Stimulated activated CD4-positive, alpha-beta T cell treated with anti-CD3 and anti-CD28 coated beads, Interleukin-1b, Interleukin-23, amount 100 ng/mL, for 4 hours (primary cell): ENCODE measurements at places on chromosomes 3 and 15.

DNA sequence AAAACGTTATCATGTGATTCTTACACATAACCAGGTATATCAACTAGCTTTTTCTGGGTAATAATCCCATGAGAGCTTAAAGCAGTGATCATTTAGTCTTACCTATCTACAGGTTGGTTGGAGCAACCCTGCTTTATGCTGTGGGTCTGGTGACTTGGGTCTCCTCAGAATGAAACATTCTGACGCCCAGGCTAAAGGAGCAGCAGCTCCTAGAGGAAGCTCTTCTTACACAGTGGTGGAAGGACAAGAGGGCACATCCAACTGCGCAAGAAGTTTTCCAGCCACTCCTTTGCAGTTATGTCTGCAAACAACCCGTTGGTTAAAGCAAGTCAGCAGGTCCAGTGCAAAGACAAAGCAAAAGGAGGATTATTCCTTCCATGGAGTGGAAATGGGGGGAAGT is 377.5 kb downstream of the EDEM1 start:
- DNase-seq: no peak

- DNase-seq: no peak
Measured at GRCh38 chr3:13845806-13846205, 34.1 kb downstream of the WNT7A start.

- no peak for DNase-seq
Measured at GRCh38 chr15:85872125-85872524, 77.4 kb upstream of the KLHL25 start.

DNA sequence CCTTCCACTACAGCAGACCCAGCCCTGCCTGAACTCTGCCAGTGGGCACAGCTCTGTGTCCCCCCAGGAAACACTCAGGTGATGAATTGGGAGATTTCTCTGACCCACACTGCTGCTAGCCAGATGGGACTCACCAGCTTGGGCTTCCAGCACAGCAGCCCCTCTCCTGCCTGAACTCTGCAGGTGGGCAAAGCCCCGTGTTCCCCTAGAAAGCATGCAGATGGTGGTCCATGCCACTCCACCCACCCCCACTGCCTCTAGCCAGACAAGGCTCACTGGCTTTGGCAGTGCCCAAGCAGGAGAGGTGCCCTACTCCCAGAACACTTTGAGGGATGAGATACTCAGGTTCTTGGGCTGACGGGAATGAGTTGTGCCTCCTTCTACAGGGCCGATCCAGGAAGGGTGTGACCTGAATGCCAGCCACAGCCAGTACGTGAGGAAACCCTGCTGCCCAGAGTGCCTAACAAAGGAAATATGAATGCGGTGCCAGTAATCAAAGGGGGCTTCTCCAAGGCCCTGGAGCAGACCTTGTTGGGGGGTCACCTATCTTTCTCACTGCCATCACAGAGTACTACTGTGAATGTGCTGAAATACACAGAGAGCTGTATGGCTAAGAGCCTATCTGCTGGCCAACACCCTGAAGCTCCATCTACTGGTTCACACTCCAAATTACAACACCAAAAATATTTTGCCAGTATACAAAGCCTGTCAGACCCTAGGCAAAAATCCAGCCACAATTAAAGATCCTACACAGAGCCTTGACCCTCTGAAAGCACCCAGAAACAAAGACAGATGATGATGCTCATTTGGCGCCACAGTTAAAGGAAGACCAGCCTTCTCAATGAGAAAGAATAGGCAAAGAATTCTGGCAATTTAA is 61.9 kb downstream of the BTLA start:
- no peak for DNase-seq

DNA sequence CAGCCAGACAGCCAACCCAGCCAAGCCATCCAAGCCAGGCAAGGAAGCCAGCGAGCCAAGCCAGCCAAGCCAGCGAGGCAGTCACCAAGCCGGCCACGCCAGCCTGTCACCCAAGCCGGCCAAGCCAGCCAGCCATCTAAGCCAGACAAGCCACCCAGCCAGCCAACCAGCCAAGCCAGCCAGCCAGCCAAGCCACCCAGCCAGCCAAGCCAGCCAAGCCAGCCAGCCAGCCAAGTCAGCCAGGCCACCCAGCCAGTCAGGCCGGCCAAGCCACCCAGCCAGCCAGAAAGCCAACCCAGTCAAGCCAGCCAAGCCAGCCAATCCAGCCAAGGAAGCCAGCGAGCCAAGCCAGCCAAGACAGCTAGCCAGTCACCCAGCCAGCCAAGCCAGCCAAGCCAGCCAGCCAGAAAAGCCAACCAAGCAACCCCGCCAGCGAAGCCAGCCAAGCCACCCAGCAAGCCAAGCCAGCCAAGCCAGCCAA is 201.2 kb downstream of the GOLGA6L6 start:
- DNase-seq: no peak

DNA sequence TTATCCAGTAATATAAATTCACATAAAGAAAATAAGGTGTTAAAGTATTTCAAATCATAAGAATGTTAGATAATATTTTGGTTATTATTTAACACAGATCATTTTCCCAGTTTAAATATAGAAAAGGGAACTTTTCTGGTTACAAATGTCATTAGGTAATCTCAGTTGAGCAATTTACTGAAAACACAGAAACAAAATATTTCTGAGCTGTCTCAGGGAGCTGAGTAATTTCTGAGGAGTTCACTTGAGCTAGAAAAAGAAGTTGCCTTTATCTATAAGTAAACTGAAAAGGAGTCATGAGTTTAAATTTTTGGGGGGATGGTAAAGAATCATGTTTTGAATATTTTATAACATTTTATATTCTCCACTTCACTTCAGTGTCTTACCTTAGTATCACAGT is 855.4 kb upstream of the ARPP21 start:
- DNase-seq: no peak

- no peak for DNase-seq
Measured at GRCh38 chr3:126527006-126527405, 3.1 kb downstream of the CHST13 start.

DNA sequence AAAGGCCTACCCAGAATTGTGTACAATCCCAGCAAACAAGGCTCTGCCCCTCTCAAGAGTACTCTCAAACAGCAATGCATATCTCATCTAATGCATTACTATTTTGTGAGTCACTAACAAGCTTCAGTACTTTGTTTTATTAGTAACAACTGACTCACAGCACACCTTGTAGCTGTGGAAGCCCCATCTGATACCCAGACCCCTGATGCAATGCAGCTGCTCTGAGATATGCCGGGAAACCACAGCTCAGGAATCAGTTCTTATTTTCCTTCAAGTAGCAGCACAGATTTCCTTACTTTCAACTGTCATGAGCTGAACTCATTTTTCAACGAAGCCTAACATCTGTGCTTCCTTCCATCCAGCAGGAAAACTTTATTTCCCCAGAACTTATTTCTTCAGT is 37.8 kb downstream of the CCNL1 start:
- DNase-seq: no peak

DNA sequence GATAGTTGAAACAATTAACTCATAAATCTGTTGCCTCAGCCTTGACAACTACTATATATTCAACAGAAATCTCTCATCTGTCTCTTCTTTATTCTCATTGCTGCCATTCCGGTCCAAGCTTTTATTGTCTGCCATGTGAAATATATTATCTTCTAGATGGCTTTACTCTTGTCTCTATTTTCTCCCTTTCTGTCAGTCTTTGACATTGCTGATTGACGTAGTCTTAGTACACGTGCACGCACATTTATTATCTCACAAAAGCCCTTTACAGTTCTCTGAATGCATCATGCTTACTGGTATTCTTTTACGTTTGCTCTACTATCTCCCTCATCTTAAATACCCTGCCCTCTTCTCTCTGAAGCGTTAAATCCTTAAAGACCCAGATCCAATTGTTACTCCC is 5.6 kb downstream of the PDIA3 start:
- no peak for DNase-seq

DNA sequence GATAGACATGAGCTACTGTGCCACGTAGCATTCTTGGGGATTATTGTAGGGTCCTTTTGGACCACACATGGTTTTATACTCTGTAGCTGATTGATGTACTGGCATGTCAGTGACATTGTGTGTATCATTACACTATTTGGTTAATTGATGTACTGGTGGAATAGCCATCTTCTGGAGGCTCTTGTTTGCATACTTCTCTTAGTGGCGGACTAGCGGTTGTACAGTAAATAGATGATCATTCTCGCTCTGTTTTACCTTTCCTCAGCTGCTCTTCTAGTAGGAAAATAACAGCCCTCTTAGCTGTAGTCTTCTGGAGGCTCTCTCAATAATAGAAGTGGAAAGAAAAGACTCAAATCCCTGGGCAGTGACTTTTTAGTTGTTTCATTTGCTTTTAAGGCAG is 24.8 kb downstream of the IGF1R start:
- DNase-seq: no peak

- no peak for DNase-seq
Measured at GRCh38 chr3:182737825-182738224, 55.5 kb upstream of the ATP11B start.

DNA sequence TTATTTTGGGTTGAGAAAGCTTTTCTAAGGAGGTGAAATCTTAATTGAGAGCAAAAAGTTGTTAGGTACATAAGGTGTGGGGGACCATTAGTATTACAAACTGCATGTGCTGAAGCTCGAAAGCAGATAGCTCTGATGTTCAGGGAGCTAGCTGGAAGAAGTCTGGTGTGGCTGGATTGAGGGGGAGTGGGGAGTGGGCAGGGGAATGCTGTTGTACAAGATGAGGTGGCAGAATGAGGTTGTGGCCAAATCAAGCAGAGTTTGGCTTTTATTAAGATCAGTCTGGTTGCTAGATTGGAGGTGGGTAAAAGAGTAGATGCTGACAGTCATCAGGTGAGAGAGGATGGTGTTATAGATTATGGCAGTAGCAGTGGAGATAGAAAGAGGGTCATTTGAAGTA is 32.1 kb downstream of the UBE2E2 start:
- DNase-seq: no peak
